CD8-positive, alpha-beta memory T cell (primary cell): ENCODE measurements at places on chromosomes 3 and 15.

GRCh38 chr3:124995460-124995994 is 60.3 kb downstream of the HEG1 start:
- no peak overlapping the region for H3K4me3 ChIP-seq
- H3K36me3 ChIP-seq = peaks cover 43% of the 10 kb centered on the region
- H3K4me1 ChIP-seq = peaks cover 4% of the 10 kb centered on the region

- DNase-seq = no peak
- H3K4me1 ChIP-seq = no peaks in the 10 kb centered on the region
- no peaks in the 10 kb centered on the region for H3K36me3 ChIP-seq
- no peak overlapping the region for H3K4me3 ChIP-seq
Observed at GRCh38 chr15:78389738-78390137, 48.3 kb upstream of the IREB2 start.

- DNase-seq = no peak
- no peaks in the 10 kb centered on the region for H3K36me3 ChIP-seq
- no peak overlapping the region for H3K27ac ChIP-seq
- no peaks in the 10 kb centered on the region for H3K27me3 ChIP-seq
- no peaks in the 10 kb centered on the region for H3K4me1 ChIP-seq
Observed at GRCh38 chr3:51338632-51339031, 46.5 kb upstream of the MANF start.

DNA sequence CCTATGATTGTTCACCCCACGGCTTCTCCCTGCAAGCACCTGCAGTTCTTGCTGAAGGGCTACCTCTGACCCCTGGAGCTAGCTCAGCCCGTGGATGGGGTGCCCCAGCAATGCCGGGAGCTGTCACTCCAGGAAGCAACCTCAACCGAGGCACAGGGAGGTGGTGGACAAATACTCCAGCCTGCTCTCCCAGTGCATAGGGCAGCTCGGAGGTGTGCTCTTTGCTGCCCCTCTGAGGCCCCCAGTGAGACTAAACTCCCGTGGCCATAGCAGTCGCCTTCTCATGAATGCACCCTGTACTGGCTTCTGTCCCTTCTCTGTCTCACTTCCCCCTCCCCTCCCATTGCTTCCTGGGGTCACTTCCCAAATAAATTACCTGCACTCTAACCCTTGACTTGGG is 48.5 kb downstream of the LINGO1 start:
- H3K4me1 ChIP-seq = no peaks in the 10 kb centered on the region
- no peak overlapping the region for H3K27ac ChIP-seq
- H3K36me3 ChIP-seq = no peaks in the 10 kb centered on the region
- DNase-seq = no peak
- H3K4me3 ChIP-seq = no peak overlapping the region
- H3K27me3 ChIP-seq = no peaks in the 10 kb centered on the region

GRCh38 chr3:188448813-188449212 is 294.9 kb downstream of the LPP start:
- no peaks in the 10 kb centered on the region for H3K36me3 ChIP-seq
- H3K27me3 ChIP-seq = no peaks in the 10 kb centered on the region
- no peak overlapping the region for H3K4me3 ChIP-seq
- DNase-seq = no peak
- no peaks in the 10 kb centered on the region for H3K4me1 ChIP-seq

DNA sequence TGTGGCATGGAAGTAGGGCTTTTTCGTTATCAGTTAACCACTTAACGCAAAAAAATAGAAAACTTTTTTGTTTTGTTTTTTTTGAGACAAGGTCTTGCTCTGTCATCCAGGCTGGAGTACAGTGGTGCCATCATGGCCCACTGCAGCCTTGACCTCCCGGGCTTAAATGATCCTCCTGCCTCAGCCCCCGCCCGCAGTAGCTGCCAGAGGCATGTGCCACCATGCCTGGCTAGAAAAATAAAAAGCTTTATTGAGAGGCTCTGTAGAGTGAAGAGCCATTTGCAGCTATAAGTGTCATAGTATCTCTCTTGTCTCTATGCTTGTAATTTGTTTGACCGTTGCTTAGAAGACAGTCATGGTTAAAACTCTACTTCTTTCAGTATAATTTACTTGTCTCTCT is 13.5 kb downstream of the PPP4R2 start:
- peaks cover 25% of the 10 kb centered on the region for H3K4me1 ChIP-seq
- no peak overlapping the region for H3K4me3 ChIP-seq
- H3K27me3 ChIP-seq = no peaks in the 10 kb centered on the region
- H3K27ac ChIP-seq = no peak overlapping the region

GRCh38 chr3:35785234-35785888 is 146.0 kb downstream of the ARPP21 start:
- H3K4me1 ChIP-seq = no peaks in the 10 kb centered on the region
- H3K27ac ChIP-seq = no peak overlapping the region
- H3K36me3 ChIP-seq = no peaks in the 10 kb centered on the region
- no peak for DNase-seq

GRCh38 chr3:197305854-197306253 is 7.4 kb upstream of the DLG1 start:
- peaks cover 5% of the 10 kb centered on the region for H3K27me3 ChIP-seq
- H3K36me3 ChIP-seq = no peaks in the 10 kb centered on the region
- DNase-seq = no peak
- H3K27ac ChIP-seq = no peak overlapping the region
- H3K4me3 ChIP-seq = no peak overlapping the region

DNA sequence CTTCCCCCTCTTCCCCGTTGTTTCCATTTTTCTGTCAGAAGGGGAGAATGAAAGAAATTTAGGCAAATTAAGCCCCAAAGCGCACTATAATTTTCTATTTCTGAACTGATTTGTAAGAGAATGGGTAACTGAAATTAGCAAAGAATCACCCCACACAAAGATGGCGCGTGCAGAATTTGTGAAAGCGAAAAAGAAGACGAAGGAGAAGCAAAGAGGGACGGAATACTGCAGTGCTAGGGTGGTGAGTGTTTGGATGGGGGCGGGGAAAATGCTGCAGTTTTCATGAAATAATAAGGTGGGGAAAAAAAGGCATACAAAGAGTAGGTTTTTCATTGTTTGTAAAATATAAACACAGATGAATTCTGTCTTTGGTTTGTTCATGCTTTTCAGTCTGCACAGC is 4.6 kb upstream of the CTNNB1 start:
- no peak overlapping the region for H3K4me3 ChIP-seq
- no peaks in the 10 kb centered on the region for H3K36me3 ChIP-seq
- no peak overlapping the region for H3K27ac ChIP-seq
- DNase-seq = no peak
- no peaks in the 10 kb centered on the region for H3K4me1 ChIP-seq
